GM23248 (cell line): ENCODE measurements at places on chromosomes 11 and 22. TPM values are rescaled to one million over a fixed set of nuclear protein-coding genes. Genes with fewer than 3 reads are reported as not detected.

The TTC36 gene
- 1.1 TPM in 1 of 2 replicates, not detected in the other for total RNA-seq

The VSIG10L2 gene
- not detected in 2 replicates for total RNA-seq

The GRIA4 gene
- total RNA-seq = not detected in 2 replicates

The OR51E1 gene
- not detected in 2 replicates for total RNA-seq

The MTMR2 gene
- total RNA-seq = 32.4 and 44.8 TPM in 2 replicates

The SYCE3 gene
- not detected in 2 replicates for total RNA-seq

The OR51B6 gene
- not detected in 2 replicates for total RNA-seq

The SAA4 gene
- total RNA-seq = not detected in 2 replicates

The KRTAP5-2 gene
- not detected in 2 replicates for total RNA-seq

The PTDSS2 gene
- total RNA-seq = 29.2 and 44.1 TPM in 2 replicates

The SLC17A6 gene
- not detected in 2 replicates for total RNA-seq

The NOL12 gene
- 4.9 and 19.1 TPM in 2 replicates for total RNA-seq

The DYNC2H1 gene
- total RNA-seq = 24.7 and 27.0 TPM in 2 replicates

The SCT gene
- not detected in 2 replicates for total RNA-seq

The FGF3 gene
- not detected in 2 replicates for total RNA-seq

The SPECC1L gene
- total RNA-seq = 34.0 and 39.1 TPM in 2 replicates

The OLFML1 gene
- total RNA-seq = 0.32 TPM in 1 of 2 replicates, not detected in the other

The NCAM1 gene
- 1.8 and 3.8 TPM in 2 replicates for total RNA-seq

The PATE2 gene
- total RNA-seq = not detected in 2 replicates

The MRGPRE gene
- not detected in 2 replicates for total RNA-seq

The EMID1 gene
- not detected in 2 replicates for total RNA-seq

The NXPE2 gene
- not detected in 2 replicates for total RNA-seq

The MUC5B gene
- total RNA-seq = not detected in 2 replicates

The RASSF7 gene
- 18.8 and 19.3 TPM in 2 replicates for total RNA-seq

The ESAM gene
- not detected in 2 replicates for total RNA-seq

The PI4KA gene
- 31.1 and 36.5 TPM in 2 replicates for total RNA-seq

The HEPN1 gene
- not detected in 2 replicates for total RNA-seq

The OR4D11 gene
- not detected in 2 replicates for total RNA-seq

The GNAZ gene
- 0.25 and 0.65 TPM in 2 replicates for total RNA-seq

The CALCB gene
- total RNA-seq = not detected in 2 replicates

The GPHA2 gene
- total RNA-seq = not detected in 2 replicates

The PRSS23 gene
- 213 and 217 TPM in 2 replicates for total RNA-seq

The TEX54 gene
- total RNA-seq = not detected in 2 replicates

The NXPE4 gene
- total RNA-seq = not detected in 2 replicates

The KRTAP5-11 gene
- total RNA-seq = not detected in 2 replicates

The TEF gene
- total RNA-seq = 4.2 and 4.6 TPM in 2 replicates

The CNTN5 gene
- not detected in 2 replicates for total RNA-seq

The TMEM121B gene
- total RNA-seq = 0.11 TPM in 1 of 2 replicates, not detected in the other

The OR2D2 gene
- 0.22 TPM in 1 of 2 replicates, not detected in the other for total RNA-seq

The DRD4 gene
- total RNA-seq = not detected in 2 replicates

The E2F8 gene
- 0.13 and 0.76 TPM in 2 replicates for total RNA-seq

The HPX gene
- total RNA-seq = 0.22 and 1.1 TPM in 2 replicates

The CAPN5 gene
- total RNA-seq = 22.4 and 27.7 TPM in 2 replicates

The OR5B2 gene
- not detected in 2 replicates for total RNA-seq

The KCNQ1OT1 gene
- 0.86 and 1.1 TPM in 2 replicates for total RNA-seq

The DDTL gene
- not detected in 2 replicates for total RNA-seq

The CSF2RB gene
- 4.1 and 4.4 TPM in 2 replicates for total RNA-seq

The NXPE1 gene
- not detected in 2 replicates for total RNA-seq

The DEFB131B gene
- not detected in 2 replicates for total RNA-seq

The TMPRSS6 gene
- total RNA-seq = not detected in 2 replicates
